ENCODE measurements at places on chromosomes 4 and X.

DNA sequence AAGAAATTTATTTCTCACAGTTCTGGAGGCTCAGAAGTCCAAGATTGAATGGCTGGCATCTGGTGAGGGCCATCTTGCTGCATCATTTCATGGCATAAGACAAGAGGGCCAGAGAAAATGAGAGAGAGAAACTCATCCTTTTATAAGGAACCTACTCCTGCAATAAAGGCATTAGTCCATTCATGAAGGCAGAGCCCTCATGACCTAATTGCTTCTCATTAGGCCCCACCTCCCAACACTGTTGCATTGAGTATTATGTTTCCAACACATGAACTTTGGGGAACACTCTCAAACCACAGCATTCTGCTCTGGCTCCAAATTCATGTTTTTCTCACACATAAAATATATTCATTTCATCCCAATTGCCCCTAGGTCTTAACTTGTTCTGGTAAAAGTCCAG is 14.2 kb downstream of the RNF175 start:
- DNase-seq: no peak

GRCh38 chr4:38030023-38030422 is 69.8 kb downstream of the PTTG2 start:
- DNase-seq: no peak

GRCh38 chr4:184955636-184956035 is 62.7 kb upstream of the HELT start:
- DNase-seq: no peak

DNA sequence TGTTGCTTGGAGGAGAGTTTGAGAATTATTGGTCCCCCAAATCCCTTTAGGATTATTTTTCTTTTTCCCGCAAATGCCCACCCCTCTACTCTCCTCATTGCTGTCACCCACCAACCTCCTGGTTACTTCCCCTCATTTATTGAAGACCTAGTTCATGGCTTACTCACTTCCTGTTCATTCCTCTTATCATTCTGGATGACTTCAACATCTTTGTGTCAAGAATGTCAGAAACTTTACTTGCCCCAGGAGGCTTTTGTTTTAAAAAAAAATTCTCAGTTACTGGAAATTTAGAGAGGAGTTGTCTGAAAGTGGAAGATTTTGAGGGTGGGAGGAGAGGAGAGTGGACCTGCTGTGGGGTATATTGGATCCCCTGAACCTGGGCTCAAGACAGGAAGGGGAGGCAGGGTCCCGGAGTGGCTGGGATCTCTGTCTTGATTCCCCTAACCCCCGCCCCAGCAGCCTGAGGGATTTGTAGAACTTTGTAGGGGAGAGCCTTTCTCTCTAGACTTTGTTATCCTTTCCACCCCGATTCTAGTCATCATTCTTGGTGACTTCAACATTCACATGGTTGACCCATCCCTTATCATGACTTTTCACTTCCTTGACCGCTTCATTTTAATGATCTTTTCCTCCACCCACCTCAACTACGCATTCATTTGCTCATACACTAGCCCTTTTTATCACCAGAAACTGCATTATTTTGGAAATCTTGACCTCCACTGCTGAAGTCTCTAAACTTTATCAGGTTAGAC is 69.9 kb upstream of the ESX1 start:
- DNase-seq: no peak

DNA sequence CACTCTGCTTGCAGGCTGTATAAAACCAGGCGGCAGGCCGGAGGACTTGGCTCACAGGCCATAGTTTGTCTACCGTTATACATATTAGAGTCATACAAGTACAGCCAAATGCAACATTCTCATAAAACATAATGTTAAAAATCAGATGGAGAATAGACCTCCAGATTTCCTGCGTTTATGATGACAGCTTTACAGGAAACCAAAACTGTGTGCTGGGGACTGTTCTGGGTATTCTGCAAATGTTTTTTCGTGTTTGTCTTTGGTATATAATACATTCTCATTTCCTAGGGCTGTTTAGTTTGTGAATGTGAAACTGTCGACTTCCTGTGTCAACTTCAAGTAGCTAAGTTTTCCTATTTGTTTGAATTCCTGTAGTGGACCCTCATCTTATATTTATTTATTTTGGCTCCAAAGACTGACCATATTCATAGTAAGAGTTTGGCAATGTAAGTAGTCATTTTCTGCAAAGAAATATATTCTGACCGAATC is 79.5 kb upstream of the FAM9C start:
- no peak for DNase-seq

GRCh38 chrX:103396186-103396585 is 19.8 kb downstream of the BEX3 start:
- no peak for DNase-seq

- DNase-seq: no peak
Measured at GRCh38 chr4:41524425-41524824, 13.5 kb upstream of the LIMCH1 start.

GRCh38 chr4:150664935-150665334 is 83.0 kb downstream of the MAB21L2 start:
- no peak for DNase-seq

DNA sequence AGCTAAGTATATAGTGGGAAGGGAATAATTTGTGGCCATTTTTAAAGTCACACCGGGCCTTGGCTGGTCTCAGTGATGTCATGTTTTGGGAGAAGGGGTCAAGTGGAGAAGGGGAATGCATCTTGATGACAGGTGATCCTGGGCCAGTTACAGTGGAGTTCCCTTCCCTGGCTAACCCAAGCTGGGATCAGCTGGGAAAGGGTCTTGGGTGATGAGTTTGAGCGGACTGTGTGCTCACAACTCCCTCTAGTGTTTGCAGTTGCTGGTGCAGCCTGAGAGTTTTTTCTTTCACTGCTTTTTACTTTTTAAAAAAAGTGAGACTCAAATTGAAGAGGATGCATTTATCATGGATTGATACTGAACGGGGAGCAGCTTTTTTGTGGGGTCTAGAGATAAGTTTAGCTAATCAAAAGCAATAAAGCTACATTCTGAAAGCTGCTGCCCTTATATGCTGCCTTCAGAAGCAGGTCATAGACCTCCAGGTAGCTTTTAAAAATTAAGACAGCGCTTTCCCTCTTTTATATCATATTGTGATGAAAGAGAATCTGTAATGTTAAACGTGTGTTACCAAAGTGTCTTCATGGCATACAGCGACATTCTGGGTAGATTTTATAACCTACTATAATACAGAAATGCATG is 164.7 kb downstream of the DCLK2 start:
- no peak for DNase-seq

GRCh38 chrX:109902665-109903064 is 100.2 kb upstream of the TMEM164 start:
- no peak for DNase-seq

- no peak for DNase-seq
Measured at GRCh38 chr4:1614854-1615595, 69.1 kb downstream of the FAM53A start.

DNA sequence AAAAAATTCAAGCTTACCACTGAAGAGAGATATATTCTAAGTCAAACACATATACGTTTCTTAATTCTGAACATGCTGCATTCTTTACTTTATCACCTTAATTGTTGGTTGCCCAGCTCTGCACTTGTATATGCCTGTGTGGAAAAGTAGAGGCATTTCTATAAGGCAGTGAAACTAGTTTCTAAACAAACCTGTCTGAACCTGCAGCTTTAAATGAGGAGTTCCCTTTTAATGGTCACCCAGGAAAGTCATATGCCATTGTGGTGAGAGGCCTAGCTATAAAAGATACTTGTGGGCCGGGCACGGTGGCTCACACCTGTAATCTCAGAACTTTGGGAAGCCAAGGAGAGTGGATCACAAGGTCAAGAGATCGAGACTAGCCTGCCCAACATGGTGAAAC is 147.4 kb upstream of the RXFP1 start:
- no peak for DNase-seq

GRCh38 chr4:186643501-186644310 is 80.0 kb downstream of the FAT1 start:
- DNase-seq: no peak

- no peak for DNase-seq
Measured at GRCh38 chrX:288561-288991, 7.4 kb downstream of the PLCXD1 start.

DNA sequence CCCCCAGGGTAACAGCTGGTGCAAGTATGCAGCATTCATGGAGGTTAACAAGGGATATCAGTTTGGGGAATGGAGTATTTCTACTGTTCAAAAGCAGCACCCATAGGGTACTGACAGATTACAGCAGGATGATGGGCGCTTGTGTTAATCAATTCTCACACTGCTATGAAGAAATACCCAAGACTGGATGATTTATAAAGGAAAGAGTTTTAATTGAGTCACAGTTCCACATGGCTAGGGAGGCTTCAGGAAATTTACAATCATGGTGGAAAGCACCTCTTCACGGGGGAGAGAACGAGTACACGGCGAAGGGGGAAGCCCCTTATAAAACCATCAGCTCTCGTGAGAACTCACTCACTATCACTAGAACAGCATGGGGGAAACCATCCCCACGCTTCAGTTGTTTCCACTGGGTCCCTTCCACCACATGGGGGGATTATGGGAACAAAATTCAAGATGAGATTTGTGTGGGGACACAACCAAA is 64.1 kb downstream of the TNIP2 start:
- DNase-seq: no peak

DNA sequence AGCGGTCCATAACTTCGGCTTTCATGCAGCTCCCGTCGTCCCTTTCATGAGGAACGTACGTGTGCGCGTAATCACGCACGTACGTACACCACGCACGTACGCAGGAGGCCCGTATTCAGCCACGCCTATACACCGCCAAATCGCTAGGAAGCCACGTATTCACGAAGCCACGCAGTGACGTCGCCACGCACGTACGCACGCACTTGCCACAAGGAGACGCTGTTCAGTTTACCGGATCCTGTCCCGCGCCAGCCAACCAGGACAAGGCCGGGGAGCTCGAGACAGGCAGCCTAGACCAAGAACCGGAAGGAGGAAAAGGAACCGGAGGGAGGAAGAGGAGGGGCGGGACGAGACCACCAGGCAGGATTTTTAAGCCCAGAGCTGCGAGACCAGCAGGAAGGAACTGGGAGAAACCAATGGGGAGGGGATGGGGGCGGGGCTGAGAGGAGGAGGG is at the start of gene EOLA2:
EOLA2 (minus strand) TSS at position 65 of the 454 bp plus-strand sequence. CDS start 4,617 bp downstream, outside the sequence.
- peak; percentile 83 for DNase-seq

- DNase-seq: no peak
Measured at GRCh38 chrX:29728639-29729038, 486.7 kb upstream of the MAGEB2 start.

DNA sequence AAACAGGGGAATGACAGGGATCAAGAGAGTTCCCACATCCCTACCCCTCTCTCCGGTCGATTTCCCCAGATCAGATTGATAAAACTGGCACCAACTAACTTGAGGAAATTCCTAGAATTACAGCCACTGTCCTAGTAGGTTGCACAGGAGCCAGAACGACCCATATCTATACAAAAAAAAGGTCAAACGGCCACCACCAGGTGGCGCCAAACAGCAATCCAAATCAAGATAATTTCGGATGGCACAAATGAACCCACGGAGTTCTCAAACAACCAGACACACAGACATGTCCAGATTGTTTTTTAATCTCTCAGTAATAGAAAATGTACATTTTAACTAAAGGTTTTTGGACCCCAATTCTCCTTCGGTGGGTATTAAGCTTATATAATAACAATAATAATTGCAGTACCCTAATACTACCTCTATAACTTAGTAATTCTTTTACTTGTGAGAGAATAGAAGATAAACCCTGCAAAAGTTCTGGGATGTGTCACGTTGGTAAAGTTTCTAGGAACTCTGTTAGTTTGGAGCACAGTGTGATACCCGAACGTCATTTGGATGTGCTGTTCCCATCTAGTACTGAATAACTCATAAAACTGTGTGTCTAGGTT is 212.6 kb downstream of the SPOCK3 start:
- DNase-seq: peak; percentile 54

DNA sequence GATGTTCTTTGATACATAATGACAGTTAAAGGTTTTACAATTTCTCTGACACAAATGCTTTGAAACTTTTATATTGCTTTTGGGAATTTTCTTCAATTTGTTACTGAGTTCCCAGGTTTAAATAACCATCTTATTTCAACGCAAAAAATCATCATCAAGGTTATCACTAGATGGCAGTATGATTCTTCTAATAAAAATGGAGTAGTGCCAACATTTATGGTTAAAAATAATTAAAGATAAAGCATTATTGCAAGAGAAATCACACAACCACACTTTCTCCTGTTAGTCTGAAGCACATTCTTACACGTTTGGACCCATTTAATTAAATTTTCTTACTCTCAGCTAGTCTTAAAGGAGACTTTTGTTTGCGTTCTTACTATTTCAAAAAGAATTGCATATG is 611.3 kb upstream of the CPXCR1 start:
- DNase-seq: no peak

All from stimulated activated CD4-positive, alpha-beta T cell treated with anti-CD3 and anti-CD28 coated beads, Interleukin-4, amount 100 ng/mL, for 48 hours (primary cell).